CD4-positive, alpha-beta T cell treated with Interleukin-6 at 100 ng/mL for 8 hours (primary cell): ENCODE measurements at places on chromosomes 7 and 10.

DNA sequence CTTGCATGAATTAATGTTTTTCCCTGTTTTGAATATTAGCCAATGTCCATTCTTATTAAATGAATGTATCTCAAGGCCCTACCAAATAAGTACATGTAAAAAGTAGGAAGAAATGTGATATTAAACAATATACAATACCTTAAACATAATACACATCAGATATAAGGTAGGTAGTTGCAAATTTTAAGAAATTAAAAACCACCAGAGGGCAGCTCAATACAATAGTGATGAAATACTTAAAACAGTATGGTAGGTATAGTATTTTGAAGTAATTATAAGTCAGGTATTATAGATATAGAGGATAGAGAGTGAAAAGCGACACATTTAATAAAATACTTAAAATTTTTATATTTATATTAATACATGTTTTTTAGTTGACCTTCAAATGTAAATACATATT lies 43.6 kb upstream of the CDK14 start:
- DNase-seq = no peak

- no peak for DNase-seq
Measured at GRCh38 chr10:132265890-132266496, 41.8 kb downstream of the STK32C start.

GRCh38 chr10:114504769-114505579 lies 100.7 kb upstream of the AFAP1L2 start:
- DNase-seq = no peak

DNA sequence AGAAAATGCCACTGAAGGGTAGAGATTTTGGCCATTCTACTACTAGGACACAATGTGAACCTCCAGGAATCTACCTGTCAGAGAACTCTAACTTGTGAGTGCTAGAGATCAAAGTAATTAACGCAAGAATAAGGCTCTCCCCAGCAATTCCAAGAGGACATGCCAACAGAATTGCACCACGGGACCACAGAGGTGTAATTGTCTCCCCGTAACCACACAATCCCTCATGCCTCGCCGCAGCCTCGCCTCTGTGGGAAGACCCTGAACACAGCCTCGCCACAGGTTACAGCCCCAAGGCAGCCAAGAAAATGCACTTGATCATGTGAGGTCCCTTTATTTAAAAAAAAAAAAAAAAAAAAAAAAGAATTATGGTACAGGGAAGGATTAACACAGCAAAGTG lies 29.5 kb downstream of the CDCA7L start:
- DNase-seq = no peak

GRCh38 chr7:112199672-112200071 lies 6.5 kb downstream of the DOCK4 start:
- DNase-seq = no peak

GRCh38 chr10:100307684-100308083 lies 21.2 kb upstream of the BLOC1S2 start:
- DNase-seq = no peak

- no peak for DNase-seq
Measured at GRCh38 chr7:52791176-52791700, 244.2 kb upstream of the POM121L12 start.

- DNase-seq = no peak
Measured at GRCh38 chr10:71241114-71241829, 28.9 kb downstream of the UNC5B start.

- DNase-seq = no peak
Measured at GRCh38 chr7:54969208-54969967, 49.4 kb upstream of the EGFR start.

- DNase-seq = no peak
Measured at GRCh38 chr10:37976880-37977203, 395 bp upstream of the ZNF25 start.

- no peak for DNase-seq
Measured at GRCh38 chr7:135158874-135159273, 11.0 kb downstream of the TMEM140 start.

DNA sequence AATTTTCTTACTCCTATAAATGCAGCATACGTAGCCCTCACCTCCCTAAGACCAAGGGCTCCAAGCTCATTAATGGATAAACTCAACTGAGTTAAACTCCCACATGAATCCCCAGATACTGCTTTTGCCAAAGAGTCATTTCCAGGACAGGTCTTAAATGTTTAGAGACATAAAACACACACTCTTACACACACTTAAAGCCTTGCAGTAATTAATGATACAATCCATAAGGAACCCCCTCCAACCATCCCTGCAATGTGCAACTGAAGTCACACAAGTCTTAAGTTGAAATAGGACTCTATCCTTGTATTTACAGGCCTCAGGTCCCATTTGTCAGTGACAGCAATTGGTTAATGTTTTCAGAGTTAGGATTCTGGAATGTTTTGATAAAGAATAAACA lies 194.1 kb downstream of the FANK1 start:
- no peak for DNase-seq

DNA sequence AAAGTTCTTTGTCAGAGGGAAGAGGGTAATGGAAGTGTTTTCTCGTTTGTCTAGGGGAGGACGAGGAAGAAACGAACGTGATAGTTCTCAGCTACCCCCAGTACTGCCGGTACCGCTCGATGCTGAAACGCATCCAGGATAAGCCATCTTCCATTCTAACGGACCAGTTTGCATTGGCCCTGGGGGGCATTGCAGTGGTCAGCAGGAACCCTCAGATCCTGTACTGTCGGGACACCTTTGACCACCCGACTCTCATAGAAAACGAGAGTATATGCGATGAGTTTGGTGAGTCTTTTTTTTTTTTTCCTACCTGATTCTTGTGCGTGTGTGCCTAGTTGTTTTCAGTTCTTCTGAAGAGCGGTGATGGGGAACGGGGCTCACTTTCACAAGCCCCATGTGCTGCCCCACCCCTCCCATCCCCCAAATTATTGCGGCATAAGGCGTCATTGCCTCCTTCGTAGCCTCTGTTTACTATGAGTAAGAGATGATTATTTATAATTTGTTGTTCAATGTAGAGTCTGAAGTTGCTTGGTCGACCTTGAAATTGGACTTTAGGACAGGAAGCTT lies 98.6 kb downstream of the ARID5B start:
- DNase-seq = no peak

DNA sequence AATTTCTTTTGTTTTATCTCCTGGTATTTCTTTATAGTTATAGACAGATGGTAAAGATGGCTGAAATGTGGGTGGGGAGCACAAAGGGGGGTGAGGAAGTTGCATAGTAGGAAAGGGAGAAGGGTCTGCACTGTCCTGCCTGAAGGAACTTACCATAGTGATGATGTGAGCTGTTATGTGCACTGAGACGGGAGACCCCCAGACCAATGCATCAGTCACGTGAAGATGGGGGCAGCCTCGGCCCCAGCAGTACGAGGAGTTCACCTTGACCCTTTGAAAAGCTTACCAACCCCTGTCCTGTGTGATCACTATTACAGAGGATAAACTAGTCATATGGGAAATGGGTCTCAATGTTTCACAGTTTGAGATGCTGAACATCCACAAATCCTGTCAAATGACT lies 316.3 kb downstream of the TNS3 start:
- DNase-seq = no peak

DNA sequence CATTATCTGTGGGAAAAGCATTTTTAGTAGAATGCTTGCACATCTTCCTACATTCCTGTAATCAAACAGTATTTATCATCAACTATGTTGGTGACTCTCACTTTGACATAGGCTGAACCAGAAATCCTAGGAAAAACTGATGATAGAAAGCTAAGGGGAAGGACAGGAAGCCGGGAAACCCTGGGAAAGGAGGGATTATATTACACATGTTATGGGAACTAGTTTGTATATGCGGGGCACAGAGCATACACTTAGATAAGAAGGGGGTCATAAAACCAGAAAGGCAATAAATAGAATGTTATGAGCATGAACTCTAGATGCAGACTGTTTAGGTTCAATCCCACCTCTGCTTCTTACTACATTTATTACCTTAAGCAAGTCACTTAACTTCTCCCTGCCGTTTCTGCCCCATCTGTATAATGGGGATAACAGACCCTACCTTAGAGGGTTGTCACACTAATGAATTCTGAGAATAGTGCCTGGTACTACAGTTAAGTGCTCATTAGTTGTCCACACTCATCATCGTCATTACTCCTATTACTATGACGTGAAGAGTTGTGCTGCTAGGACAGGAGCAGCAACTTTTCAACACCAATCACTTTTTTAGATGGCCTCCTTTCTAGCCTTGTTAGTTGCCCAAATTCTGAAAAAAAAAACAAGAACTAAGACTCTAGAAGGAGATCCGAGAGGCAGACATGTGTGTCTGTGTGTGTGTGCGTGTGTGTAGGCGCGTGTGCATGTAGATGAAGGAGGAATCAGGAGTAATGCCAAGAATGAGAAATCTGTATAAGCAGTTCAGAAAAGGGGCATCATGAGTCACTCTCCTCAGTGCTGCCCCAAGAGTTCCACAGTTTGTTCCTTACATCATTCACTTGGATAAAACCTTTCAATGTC lies 52.2 kb downstream of the KMT2C start:
- no peak for DNase-seq

- DNase-seq = no peak
Measured at GRCh38 chr7:148806187-148806586, 77.9 kb downstream of the EZH2 start.

DNA sequence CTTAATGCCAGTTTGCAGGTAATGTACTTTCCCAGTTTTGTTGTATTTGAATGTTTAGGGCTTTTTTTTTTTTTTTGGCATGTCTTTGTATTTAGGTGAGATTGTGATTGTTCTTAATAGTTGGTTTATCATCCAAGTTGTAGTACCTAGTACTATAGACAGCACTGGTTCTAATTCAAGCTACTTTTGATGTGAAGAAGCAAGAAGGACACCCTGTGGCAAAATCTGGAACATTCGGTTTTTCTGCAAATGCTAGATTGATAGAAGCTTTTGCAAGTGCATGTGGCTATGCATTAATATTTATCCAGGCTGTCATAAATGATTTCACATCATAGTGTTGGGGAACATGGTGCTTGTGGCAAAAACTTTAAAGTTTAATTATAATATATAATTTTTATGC lies 248.9 kb downstream of the FOXP2 start:
- DNase-seq = no peak

DNA sequence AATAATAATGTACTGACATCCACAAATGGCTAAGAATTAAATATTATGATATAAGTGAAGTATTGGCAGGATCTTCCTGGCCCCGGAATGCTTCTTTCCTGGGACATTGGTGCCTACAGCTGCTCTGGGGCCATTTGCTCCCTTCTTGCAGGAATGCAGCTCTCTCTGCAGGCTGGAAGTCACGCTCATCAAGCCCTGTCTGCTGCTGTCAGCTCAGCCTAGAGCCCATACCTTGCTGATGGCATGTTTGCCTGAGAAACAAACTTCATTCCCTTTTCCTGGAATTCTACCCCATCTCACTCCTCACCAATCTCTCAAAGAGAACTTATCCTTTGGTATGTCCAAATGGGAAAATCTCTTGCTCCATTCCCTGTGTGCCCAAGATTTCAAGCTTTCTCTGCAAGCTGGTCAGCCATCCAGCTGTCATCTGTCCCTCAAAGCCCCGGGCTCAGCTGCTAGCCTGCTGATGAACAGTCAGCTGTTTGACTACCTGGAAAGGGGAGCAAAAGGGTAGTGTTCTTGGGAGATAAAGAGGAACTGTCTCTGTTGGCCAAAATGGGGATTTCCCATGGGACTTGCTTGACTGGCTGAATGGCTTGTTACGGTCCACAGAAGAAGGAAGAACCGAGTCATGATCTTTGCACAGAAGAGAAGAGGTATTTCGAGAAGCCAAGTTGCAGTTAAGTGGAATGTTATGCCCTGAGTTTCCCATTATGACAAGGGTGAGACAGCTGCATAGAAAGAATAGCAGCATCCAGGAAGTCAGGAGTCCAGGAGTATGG lies 12.0 kb upstream of the RASSF4 start:
- no peak for DNase-seq

DNA sequence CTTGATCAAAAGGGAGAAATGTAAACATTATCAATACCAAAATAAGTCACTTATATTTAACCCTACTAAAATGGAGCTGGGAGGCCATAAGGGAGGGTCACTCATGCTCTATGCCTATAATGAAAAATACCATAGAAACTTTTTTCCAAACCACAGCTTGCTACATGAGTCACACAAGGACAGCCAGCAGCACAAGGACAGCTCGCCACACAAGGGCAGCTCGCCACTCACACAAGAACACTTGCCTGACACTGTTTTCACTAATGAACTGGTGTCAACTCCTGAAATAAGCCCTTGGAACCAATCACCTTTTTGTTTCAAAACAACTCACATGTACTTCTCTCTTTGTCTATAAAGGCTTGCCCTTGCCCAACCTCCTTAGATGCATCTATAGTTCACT lies 43.3 kb downstream of the FRMPD2 start:
- no peak for DNase-seq
